ENCODE measurements at places on chromosomes 13 and 19. TPM values are rescaled to one million over a fixed set of nuclear protein-coding genes. Genes with fewer than 3 reads are reported as not detected.

DNA sequence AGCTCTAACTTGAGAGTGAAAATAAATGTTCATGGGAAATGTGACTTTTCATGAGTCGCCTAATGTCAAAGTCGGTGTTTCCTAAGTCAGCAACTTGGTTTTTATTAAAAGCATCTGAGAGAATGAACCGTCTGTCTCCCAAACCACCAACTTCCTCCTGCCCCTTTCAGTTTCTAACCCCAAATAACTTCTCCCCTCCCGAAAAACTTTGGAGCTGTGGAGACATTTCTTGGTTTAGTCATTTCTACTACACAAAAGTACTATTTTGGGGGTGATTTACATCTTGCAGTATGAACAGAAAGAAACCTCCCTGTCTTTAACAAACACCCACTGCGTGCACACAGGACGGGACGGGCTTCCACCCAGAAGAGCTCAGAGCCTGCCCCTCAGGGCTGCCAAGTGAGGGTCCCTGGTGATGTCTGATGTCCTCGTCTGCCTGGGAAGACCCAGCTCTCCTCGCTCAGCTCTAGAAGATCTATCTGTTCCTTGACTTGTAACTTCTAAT is 65.0 kb downstream of the RASA3 start:
- DNase-seq = no peak

DNA sequence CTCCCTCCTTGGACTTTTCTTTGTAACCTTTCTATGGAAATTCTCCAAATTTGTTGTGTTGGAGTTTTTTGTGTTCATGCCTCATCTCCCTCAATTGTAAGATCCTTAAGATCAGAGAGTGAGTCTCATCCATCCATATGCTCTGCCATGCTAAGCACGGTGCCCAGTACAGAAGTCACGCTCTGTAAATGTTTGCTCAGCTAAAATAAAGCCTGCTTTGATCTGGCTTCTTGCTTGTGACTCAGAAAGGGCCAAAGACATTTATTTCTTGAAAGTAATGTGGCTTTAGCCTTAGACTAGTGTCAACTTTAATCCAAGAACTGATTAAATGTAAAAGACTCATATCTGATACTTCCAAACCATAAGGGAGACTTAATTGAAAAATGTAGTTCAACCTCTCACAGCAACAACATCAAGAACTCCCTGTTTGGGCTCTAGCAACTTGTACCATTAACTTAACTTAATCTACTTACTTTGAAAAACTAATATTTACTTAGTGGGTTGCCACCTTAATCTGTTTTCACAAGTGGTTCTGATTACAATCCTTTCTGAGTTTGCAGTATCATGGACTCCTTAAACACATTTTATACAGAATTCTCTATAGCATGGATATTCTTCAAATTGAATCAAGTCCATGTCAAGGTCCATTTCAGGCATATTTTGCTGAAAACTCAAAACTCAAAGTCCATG is 100.2 kb downstream of the KL start:
- no peak for DNase-seq

GRCh38 chr13:51608857-51609406 is 24.7 kb downstream of the WDFY2 start:
- DNase-seq = no peak

DNA sequence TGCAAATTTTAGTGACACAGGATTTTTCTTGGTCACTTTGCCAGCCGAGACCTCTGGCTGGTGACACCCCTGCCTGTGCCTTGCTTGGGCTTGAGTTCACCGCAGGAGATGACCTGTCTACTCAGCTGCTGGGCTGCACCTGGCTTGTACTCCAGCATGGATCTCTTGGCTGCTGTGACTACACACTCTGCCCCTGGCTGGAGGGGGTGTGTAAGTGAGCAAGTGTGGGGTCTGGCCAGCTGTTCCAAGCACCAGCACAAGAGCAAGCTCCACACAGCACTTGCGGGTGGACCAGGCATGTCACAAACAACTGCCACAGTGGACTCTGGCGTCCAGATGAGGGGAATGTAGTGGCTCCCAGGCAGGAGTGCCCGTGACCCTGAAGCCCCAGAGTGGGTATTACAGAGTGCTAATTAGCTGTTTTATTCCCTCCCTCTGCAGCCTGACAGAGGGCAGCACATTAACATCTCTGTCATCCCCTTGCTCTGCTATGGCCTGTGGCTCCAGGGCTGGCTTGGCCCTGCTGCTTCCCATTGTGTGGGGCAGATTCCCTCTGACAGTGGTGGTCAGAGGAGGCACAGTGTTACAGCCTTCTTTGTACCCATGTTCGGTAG is 1387.2 kb downstream of the OLFM4 start:
- DNase-seq = no peak

Gene LILRB2
- total RNA-seq = 0.98 TPM

Gene FLT3
- 0.15 TPM for total RNA-seq

Data from left colon (tissue), 2 donors.